ENCODE measurements at places on chromosomes 2 and 18.
A peak's percentile ranks its signal among the peaks of the same experiment; 100 is the strongest.

- H3K4me3 ChIP-seq = no peak overlapping the region
- H3K36me3 ChIP-seq = no peaks in the 10 kb centered on the region
- no peaks in the 10 kb centered on the region for H3K27me3 ChIP-seq
- no peak for DNase-seq
- no peak overlapping the region for H3K27ac ChIP-seq
Measured at GRCh38 chr18:36597636-36598035, 231.2 kb downstream of the TPGS2 start.

DNA sequence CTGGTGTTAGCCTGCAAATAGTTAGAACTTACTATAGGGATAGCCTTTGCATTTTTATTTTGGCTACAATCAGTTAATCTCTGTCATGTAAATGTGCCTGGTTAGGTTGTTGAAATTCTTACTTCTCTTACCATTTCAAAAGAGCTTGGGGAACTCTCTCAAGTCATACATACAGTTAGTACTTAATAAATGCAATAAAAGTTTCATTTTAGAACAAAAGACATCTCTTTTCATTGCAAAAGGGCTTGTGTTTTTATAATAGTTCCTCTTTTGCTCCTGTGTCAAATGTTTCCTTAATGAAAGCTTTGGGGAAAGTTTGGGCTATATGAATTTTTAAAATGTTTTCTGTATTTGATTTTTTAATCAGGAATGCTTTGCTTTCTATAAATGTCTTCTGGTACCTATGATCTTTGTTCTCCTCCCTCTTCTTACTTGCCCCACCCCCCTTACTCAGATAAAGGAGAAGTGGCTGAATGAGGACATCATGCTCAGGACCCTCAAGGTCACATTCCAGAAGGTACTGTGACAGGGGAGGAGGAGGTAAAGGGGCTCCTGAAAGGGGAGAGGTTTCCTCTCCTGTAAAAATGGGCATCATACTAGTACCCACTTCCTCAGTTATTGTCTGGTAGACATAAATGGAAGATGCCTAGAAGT is 13.6 kb downstream of the PTPN18 start:
- H3K27me3 ChIP-seq = peaks cover 2% of the 10 kb centered on the region
- H3K4me1 ChIP-seq = peaks cover 20% of the 10 kb centered on the region
- H3K4me3 ChIP-seq = peak overlapping the region; percentile 23
- no peak for DNase-seq
- H3K36me3 ChIP-seq = peaks cover 6% of the 10 kb centered on the region

GRCh38 chr2:210169516-210170195 is 1.6 kb downstream of the KANSL1L start:
- peaks cover 38% of the 10 kb centered on the region for H3K4me1 ChIP-seq
- H3K27me3 ChIP-seq = no peaks in the 10 kb centered on the region
- peak overlapping the region; percentile 93 for H3K4me3 ChIP-seq
- no peak for DNase-seq
- peak overlapping the region; percentile 99 for H3K27ac ChIP-seq
- no peaks in the 10 kb centered on the region for H3K36me3 ChIP-seq

DNA sequence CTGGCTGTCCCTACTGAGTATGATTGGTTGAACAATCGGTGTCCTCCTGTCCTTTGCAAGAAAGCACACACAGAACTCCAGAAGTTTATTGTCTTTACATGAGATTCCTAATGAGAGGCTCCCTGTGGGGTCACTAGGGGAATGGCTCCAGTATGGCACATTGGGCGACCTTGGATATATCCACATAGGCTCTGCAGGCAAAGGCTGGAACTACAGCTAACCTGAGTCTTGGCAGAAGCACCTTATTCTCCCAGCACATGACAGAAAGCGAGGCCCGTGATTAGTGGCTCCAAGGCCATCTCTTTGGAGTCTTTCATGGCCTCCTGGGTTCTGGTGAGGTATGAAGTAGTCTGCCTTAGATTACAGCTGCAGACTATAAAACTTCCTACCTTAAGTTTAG is 49.0 kb downstream of the ZDBF2 start:
- no peaks in the 10 kb centered on the region for H3K4me1 ChIP-seq
- no peak for DNase-seq
- H3K27me3 ChIP-seq = no peaks in the 10 kb centered on the region
- no peak overlapping the region for H3K4me3 ChIP-seq

GRCh38 chr2:176407706-176408105 is 138.5 kb downstream of the MTX2 start:
- DNase-seq = no peak
- H3K4me1 ChIP-seq = no peaks in the 10 kb centered on the region
- H3K27me3 ChIP-seq = peaks cover 21% of the 10 kb centered on the region
- no peaks in the 10 kb centered on the region for H3K36me3 ChIP-seq

- no peak overlapping the region for H3K4me3 ChIP-seq
- no peak overlapping the region for H3K27ac ChIP-seq
- no peaks in the 10 kb centered on the region for H3K27me3 ChIP-seq
- no peak for DNase-seq
- peaks cover 44% of the 10 kb centered on the region for H3K36me3 ChIP-seq
- no peaks in the 10 kb centered on the region for H3K4me1 ChIP-seq
Measured at GRCh38 chr2:86097114-86097896, 8.4 kb downstream of the POLR1A start.

DNA sequence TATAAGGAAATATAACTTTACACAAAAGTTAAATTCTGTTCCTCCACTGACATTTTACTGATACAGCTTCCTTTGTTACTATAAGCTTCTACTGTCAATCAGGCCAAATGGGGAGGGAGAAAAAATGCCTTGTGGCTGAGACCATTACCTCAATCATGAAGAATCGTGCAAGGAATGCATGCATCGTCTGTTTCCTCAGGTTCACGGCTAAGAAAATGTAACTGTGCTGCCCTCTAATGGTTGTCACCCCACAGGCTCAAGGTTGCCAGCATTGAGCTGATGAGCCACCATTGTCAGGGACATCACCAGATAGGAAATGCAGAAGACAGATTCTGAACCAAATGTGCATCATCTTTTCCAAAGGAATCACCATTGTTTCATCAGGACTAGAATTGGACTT is 426.9 kb downstream of the CDH2 start:
- H3K4me1 ChIP-seq = peaks cover 8% of the 10 kb centered on the region
- peak; percentile 43 for DNase-seq
- no peaks in the 10 kb centered on the region for H3K27me3 ChIP-seq
- no peaks in the 10 kb centered on the region for H3K36me3 ChIP-seq
- no peak overlapping the region for H3K27ac ChIP-seq
- no peak overlapping the region for H3K4me3 ChIP-seq

DNA sequence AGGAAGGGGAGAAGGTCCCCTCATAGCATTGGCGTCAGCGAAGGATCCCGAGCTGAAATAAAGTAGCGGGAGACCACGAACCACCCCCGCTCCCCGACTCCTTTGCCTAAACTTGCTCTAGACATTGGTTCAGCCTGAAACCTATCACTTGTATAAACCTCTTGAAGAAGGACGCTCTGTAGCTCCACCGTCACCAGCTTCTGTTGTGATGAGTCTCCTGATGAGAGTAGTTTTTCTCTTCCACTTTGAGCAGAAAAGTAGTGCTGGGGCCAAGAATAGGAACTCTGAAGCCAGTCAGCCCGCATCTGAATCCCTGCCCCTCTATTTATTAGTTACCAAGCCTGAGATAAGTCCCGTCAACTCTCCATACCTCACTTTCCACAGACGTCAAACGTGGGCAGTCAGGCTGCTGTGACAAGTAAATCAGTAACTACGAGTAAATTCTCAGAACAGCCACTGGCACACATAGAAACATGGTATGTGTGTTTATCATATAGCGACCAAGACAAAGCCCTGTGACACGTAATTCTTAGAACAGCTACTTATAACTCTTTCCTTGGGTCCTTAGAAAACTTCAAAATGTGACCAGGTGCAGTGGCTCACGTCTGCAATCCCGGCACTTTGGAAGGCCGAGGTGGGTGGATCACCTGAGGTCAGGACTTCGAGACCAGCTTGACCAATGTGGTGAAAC is 61.7 kb downstream of the CD226 start:
- no peaks in the 10 kb centered on the region for H3K27me3 ChIP-seq
- H3K4me3 ChIP-seq = no peak overlapping the region
- no peak overlapping the region for H3K27ac ChIP-seq
- H3K36me3 ChIP-seq = no peaks in the 10 kb centered on the region
